ENCODE measurements at places on chromosomes 5 and 9. TPM values are rescaled to one million over a fixed set of nuclear protein-coding genes. Genes with fewer than 3 reads are reported as not detected.

The C9orf72 gene
- 10.9 TPM for total RNA-seq

- DNase-seq = peak; percentile 60
Measured at GRCh38 chr5:131635684-131636572, 899 bp upstream of the RAPGEF6 start.

The LCN10 gene
- not detected for total RNA-seq

DNA sequence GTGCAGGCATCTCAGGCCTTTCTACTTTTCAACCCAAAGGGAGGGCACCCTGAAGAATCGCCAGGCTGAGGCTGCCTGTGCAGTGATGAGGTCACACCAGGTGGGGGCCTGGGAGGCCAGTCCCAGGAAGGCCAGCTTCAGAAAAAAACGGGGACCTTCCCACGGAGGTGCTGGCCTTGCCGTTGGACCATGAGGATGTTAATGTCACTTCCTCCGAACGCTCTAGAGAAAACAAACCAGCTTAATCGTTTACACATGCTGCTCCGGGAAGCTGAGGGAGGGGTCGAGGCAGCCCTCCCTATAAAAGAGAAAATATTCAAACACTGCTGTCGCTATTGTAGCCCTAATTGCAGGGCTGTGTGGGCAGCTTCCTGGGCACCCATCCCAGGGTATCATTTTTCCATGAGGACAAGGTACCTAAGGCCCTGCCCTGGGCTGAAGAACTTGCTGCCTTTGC, 27.0 kb downstream of the PTGES start:
- DNase-seq = no peak

- DNase-seq = peak; percentile 74
Measured at GRCh38 chr9:92590377-92590776, 54.6 kb upstream of the ECM2 start.

Measured in dermis blood vessel endothelial cell (primary cell).